ENCODE measurements at places on chromosomes 13 and 19. TPM values are rescaled to one million over a fixed set of nuclear protein-coding genes. Genes with fewer than 3 reads are reported as not detected.

GRCh38 chr19:13902993-13903555, 2.8 kb downstream of the BRME1 start:
- no peak overlapping the region for H3K4me3 ChIP-seq
- H3K27me3 ChIP-seq: no peaks in the 10 kb centered on the region
- DNase-seq: no peak

DNA sequence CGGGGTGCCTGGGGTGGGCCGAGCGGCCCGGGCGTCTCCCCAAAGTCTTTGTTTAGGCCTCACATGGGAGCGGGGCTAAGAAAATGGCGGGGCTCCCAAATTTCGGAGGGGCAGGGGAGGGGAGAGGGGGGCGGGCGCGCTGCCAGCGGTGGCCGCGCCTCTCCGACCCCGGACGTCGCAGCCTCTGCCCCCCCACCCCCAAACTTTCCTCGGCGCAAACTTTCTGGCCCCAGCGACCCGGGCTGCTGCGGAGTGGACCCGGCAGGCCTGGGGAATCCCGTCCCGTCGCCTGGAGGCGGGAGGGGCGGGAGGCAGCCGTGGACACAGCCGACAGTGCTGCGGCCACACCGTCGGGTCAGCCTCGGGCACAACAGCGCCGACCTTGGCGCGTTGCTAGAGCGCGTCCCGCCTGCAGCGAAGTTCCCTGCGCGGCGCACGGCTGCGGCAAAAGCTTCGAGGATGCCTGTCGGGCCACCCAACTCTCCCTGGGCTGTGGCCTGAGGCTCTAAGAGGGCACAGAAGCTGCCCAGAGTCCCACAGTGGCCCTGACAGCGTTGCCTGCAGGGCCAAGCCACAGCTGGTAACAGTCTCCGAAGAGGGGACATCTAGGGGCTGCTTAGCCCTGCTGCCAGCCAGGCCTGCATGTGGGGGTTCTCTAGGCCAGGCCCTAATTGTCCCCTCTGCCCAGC, 1.3 kb downstream of the NFIX start:
- no peak for DNase-seq
- H3K4me3 ChIP-seq: peak overlapping the region; percentile 75
- H3K27ac ChIP-seq: no peak overlapping the region
- H3K27me3 ChIP-seq: peaks cover 27% of the 10 kb centered on the region
- no peaks in the 10 kb centered on the region for H3K36me3 ChIP-seq
- peaks cover 15% of the 10 kb centered on the region for H3K4me1 ChIP-seq

DNA sequence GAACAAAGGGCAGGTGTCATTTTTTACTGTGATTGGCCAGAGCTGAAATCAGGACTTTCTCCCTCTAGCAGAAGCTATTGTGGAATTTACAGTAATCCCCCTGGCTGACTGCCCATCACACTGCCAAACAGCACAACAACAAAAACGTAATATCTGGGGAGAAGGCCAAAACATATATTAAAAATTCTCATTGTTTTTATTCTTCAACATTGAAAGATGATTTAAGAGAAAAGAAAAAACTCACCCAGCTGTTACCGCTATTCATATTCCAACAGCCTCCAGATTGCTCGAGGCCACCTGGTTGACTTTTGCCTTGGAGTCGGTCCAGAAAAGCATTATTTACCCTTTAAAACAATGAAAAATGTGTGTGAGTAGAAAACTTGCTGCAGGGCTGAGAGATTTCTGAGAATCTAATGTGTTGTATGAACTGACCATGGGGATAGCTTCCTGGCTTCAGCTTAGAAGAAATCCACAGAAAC, 97.2 kb downstream of the EPSTI1 start:
- H3K27me3 ChIP-seq: no peaks in the 10 kb centered on the region
- peaks cover 22% of the 10 kb centered on the region for H3K36me3 ChIP-seq
- no peak overlapping the region for H3K4me3 ChIP-seq
- DNase-seq: no peak

- DNase-seq: peak; percentile 34
- H3K27ac ChIP-seq: peak overlapping the region; percentile 86
- no peaks in the 10 kb centered on the region for H3K36me3 ChIP-seq
- peak overlapping the region; percentile 90 for H3K4me3 ChIP-seq
- H3K4me1 ChIP-seq: peaks cover 63% of the 10 kb centered on the region
Measured at GRCh38 chr19:17951157-17951989, 15.5 kb upstream of the KCNN1 start.

DNA sequence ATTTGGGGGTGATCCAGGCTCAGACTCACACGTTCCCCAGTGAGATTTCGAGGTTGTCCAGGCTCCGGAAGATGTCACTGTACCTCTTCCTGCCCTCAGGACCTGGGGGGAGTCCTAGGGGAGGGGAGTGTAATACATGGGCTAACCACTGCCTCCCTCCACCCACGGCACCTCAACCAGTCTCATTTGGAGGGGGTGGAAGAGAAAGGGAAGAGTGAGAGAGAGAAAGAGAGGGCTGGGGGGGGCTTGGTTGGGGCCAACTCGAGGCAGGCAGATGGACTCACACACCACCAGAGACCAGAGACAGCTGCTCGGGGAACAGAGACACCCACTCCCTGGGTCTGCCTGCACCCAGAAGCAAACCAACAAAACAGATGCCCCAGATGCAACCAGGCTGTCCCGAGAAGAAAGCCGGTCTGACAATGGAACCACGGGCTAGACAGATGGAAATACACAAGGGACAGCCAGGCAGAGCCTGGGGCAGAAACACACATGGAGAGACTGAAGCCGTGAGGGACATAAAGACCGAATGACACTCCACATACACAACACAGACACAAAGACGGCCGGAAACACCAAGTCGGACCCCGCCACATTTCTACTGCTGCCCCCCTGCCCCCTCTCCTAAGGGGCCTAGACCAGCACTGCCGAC, 825 bp downstream of the GMIP start:
- H3K27me3 ChIP-seq: no peaks in the 10 kb centered on the region
- H3K4me1 ChIP-seq: peaks cover 20% of the 10 kb centered on the region
- peak overlapping the region; percentile 97 for H3K27ac ChIP-seq
- H3K36me3 ChIP-seq: peaks cover 20% of the 10 kb centered on the region
- no peak for DNase-seq
- H3K4me3 ChIP-seq: peak overlapping the region; percentile 100

The GPR183 gene
- polyA plus RNA-seq: 98.3 TPM

DNA sequence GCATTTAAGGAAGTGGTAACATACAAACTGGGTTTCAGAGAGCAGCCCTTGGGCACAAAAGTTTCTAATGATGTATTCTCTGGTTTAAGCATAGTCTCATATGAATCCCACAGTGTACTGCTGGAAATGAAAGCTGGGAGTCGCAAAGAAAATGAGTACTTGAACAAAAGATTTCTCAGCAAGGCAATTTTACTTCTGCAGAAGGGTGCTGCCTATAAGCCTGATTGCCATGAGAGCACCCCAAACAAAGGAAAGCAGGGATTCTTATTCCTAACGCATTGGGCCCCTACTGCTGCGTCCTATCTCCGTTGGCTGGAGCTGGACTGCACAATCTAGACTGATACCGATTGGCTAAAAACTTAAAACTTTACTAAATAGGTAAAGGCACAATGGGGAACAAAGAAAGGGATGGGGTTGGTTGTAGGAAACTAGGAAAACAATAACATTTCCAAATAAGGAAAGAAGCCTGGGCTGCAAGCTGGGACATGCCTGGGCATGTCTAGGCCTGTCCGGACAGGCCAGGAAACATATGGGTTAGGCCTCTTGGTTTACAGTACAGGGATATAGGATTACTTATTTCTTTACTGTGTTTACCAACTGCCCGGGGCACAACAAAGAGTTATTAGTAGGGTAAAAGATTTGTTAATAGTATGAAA, 27.4 kb upstream of the VN1R4 start:
- peaks cover 24% of the 10 kb centered on the region for H3K36me3 ChIP-seq
- H3K4me3 ChIP-seq: no peak overlapping the region
- H3K27ac ChIP-seq: no peak overlapping the region
- no peak for DNase-seq

GRCh38 chr19:50430888-50431342, 1.8 kb upstream of the MYBPC2 start:
- H3K4me3 ChIP-seq: peak overlapping the region; percentile 98
- peaks cover 82% of the 10 kb centered on the region for H3K4me1 ChIP-seq
- H3K27ac ChIP-seq: peak overlapping the region; percentile 100
- H3K36me3 ChIP-seq: no peaks in the 10 kb centered on the region
- no peaks in the 10 kb centered on the region for H3K27me3 ChIP-seq

The COL5A3 gene
- polyA plus RNA-seq: not detected

GRCh38 chr13:87820241-87820640, 149.1 kb downstream of the SLITRK5 start:
- DNase-seq: no peak
- no peaks in the 10 kb centered on the region for H3K36me3 ChIP-seq
- H3K4me3 ChIP-seq: no peak overlapping the region
- H3K27me3 ChIP-seq: no peaks in the 10 kb centered on the region
- H3K4me1 ChIP-seq: no peaks in the 10 kb centered on the region
- no peak overlapping the region for H3K27ac ChIP-seq

DNA sequence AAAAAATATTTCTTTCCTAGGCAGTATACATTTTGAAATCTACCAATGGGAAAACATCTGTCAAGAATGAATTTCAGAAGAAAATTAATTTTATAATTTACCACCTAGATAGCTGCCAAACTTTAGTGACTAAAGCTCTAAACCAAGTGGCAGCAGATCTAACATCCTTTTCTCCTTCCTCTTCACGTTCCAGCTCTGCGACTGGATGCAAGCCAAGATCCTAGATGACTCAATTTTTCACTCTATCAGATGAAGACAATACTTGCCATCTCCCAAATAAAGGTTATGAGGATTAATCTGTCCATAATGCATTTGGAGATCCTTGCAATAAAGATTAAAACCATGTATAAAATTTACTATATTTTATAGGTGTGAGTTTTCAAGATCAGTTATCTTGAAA, 66.7 kb upstream of the MIR17HG start:
- H3K27ac ChIP-seq: no peak overlapping the region
- H3K36me3 ChIP-seq: no peaks in the 10 kb centered on the region
- no peak for DNase-seq
- H3K4me1 ChIP-seq: no peaks in the 10 kb centered on the region

- H3K27ac ChIP-seq: no peak overlapping the region
- H3K36me3 ChIP-seq: no peaks in the 10 kb centered on the region
- DNase-seq: no peak
- no peak overlapping the region for H3K4me3 ChIP-seq
- no peaks in the 10 kb centered on the region for H3K27me3 ChIP-seq
- H3K4me1 ChIP-seq: no peaks in the 10 kb centered on the region
Measured at GRCh38 chr13:72617951-72618350, 109.5 kb downstream of the MZT1 start.

The TMC4 gene
- polyA plus RNA-seq: not detected

DNA sequence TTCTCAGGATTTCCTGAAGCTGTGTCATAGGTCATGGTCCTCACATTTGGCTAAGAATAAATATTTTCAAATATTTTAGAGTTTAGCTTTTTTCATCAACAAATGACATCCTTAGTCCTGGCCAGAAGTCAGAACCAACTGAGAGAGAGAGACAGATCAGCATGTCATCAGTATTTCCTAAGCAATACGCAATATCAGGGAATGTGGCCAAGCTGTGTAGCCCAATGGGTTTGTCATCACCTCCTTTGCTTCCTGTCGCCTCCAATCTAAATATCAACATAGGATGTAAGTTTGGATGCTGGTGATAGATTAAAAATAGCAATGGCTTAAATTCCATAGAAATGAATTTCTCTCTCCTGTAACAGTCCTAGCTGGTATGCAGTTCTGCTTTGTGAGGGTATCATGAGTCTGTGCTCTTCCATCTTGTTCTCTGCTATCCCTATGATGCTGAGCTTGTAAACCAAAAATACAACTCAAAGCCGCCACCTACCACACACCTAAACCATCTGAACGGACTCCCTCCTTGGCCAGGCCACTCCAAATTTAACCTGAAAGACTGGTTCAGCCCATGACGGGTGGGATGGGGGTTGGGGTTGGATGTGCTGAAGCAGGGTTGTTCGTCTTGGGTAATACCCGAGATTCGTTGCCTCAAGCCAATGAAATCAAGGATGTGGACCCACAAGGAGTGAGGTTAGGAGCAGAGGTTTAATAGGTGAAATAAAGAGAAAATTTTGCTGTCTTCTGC, 10.0 kb upstream of the IGSF23 start:
- H3K27me3 ChIP-seq: peaks cover 35% of the 10 kb centered on the region
- H3K4me3 ChIP-seq: no peak overlapping the region
- no peaks in the 10 kb centered on the region for H3K36me3 ChIP-seq
- no peak for DNase-seq
- peaks cover 13% of the 10 kb centered on the region for H3K4me1 ChIP-seq

- DNase-seq: no peak
- H3K4me1 ChIP-seq: no peaks in the 10 kb centered on the region
- no peak overlapping the region for H3K27ac ChIP-seq
- H3K4me3 ChIP-seq: no peak overlapping the region
- no peaks in the 10 kb centered on the region for H3K27me3 ChIP-seq
- H3K36me3 ChIP-seq: no peaks in the 10 kb centered on the region
Measured at GRCh38 chr19:20252613-20253012, 85.6 kb downstream of the ZNF486 start.

DNA sequence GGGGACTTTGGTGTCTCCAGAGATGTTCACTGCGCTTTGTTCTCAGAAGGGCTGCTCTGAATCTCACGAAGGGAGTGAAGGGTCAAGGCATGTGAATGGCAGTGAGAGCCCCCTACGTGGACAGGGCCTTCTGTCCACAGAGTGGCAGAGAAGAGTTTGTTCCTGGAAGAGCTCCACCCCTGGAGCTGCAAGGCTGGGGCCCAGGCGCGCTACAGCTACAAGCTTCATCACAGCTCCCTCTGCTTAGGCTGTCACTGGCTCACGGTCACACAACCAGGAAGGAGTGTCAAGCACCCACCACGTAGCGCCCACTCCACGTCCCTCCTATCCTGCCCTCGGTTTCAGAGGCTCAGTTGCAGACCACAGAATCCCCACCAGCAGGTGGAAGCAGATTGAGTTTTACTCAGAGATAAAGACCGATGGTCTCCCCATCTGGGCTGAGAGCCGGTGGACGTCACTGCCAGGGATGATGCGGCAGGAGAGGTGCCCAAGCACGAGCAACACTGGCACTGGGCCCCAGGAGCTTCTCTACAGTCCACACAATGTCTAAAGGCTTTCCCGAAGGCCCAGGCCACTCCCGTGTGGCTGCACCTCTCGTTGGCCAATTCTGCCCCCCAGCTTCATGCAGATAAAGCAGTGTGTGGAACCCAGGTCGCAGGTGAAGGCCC, 23.0 kb upstream of the TFDP1 start:
- DNase-seq: no peak
- peaks cover 23% of the 10 kb centered on the region for H3K27me3 ChIP-seq
- no peak overlapping the region for H3K4me3 ChIP-seq
- H3K36me3 ChIP-seq: no peaks in the 10 kb centered on the region
- H3K4me1 ChIP-seq: peaks cover 17% of the 10 kb centered on the region
- no peak overlapping the region for H3K27ac ChIP-seq

The CLEC17A gene
- polyA plus RNA-seq: 98.8 TPM

- H3K27me3 ChIP-seq: no peaks in the 10 kb centered on the region
- H3K4me1 ChIP-seq: no peaks in the 10 kb centered on the region
- H3K4me3 ChIP-seq: no peak overlapping the region
- no peak for DNase-seq
- no peaks in the 10 kb centered on the region for H3K36me3 ChIP-seq
Measured at GRCh38 chr13:32229443-32229842, 85.7 kb downstream of the ZAR1L start.

The OR4F17 gene
- not detected for polyA plus RNA-seq

The KLK15 gene
- not detected for polyA plus RNA-seq

The FLT3LG gene
- 15.0 TPM for polyA plus RNA-seq

The RGL3 gene
- not detected for polyA plus RNA-seq

The GRIN2D gene
- polyA plus RNA-seq: not detected

The ZNF121 gene
- 6.4 TPM for polyA plus RNA-seq

GRCh38 chr19:10112895-10113591, 1.6 kb downstream of the P2RY11 start:
- no peaks in the 10 kb centered on the region for H3K27me3 ChIP-seq
- H3K4me1 ChIP-seq: peaks cover 36% of the 10 kb centered on the region
- no peak overlapping the region for H3K27ac ChIP-seq
- H3K36me3 ChIP-seq: no peaks in the 10 kb centered on the region
- peak overlapping the region; percentile 59 for H3K4me3 ChIP-seq
